ENCODE measurements at places on chromosomes 4 and X. TPM values are rescaled to one million over a fixed set of nuclear protein-coding genes. Genes with fewer than 3 reads are reported as not detected.
A peak's percentile ranks its signal among the peaks of the same experiment; 100 is the strongest.

FRMPD4 gene
- total RNA-seq = not detected

RHOXF2B gene
- not detected for total RNA-seq

PNMA6E gene
- total RNA-seq = not detected

SHROOM2 gene
- total RNA-seq = 4.4 TPM

TGIF2LX gene
- total RNA-seq = not detected

RS1 gene
- 0.08 TPM for total RNA-seq

PNMA6F gene
- total RNA-seq = not detected

- DNase-seq = no peak
These were observed 552 bp downstream of the IKBKG start for GRCh38 chrX:154548028-154548316.

DNA sequence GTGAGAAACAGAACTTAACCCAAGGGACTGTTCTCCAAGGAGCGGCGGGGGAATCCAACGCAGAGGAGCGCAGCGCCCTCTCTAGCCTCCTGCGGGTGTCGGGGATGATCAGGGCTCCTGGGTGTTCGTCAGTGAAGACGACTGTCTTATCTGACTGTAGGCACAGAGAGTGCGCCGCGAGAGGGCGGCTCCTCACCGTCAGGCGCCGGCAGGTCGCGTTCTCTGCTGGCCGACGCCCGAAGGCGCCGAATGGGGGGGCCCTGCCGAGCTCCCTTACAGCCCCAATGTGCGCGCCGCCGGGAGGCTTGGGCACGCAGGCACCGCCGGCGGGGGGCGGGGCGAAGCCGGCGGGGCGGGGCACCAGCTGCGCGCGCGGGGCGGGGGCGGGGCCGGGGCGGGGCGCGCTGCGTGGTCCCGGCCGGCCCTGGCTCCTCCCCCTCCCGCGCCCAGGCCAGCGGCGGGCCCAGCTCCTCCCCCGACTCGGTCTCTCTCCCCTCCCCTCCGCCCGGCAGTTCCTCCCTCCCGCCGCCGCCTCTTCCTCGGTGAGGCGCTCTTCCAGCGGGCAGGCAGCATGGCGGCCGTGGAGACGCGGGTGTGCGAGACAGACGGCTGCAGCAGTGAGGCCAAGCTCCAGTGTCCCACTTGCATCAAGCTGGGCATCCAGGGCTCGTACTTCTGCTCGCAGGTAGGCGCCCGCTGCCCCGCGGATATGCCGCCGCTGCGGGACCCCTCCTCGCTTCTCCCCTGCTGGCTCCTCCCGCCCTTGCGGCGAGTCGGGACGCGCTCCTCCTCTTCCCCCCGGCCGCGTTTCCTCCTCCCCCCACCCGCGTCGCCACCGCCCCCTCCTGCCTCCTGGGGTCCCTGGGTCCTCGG is at the start of gene METAP1:
METAP1 (plus strand) TSS at position 539 of the 873 bp plus-strand sequence; CDS start at position 572, 33 bp downstream.
- peak; percentile 92 for DNase-seq

- DNase-seq = no peak
These were observed 638.9 kb downstream of the SPRY1 start for GRCh38 chr4:124035364-124036041.

DNA sequence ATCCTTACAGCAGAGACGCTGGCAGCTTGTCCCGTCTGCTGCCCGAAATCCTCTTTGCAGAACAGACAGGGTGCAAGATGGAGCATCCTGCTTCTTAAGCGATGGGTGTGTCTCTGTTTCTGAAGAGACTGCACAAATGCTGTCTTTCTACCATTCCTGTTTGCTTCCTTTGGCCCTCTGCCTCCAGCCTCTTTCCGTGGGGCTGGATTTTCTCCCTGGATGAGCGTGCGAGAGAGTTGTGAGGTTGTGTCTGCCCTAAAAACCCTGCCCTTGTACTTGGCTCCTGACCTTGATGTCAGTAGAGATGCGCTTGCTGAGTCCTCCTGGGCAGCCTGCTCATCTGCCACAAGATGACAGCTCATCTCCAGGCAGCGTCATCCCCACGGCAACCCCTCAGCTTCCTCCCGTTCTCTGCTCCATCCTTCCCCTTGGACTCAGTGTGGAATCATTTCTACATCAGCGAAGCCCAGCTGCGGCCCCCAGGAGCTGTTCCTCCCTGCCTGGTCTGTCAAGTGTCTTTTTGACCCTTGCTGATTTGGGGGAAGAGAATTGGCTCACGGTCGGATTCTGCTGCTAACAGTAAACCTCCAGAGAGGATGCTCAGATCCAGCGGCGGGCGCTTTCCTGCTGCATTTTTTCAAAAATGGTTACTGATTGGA is 246.2 kb downstream of the ASMT start:
- DNase-seq = no peak

- DNase-seq = no peak
These were observed 121.4 kb downstream of the COX18 start for GRCh38 chr4:72948080-72948479.

DNA sequence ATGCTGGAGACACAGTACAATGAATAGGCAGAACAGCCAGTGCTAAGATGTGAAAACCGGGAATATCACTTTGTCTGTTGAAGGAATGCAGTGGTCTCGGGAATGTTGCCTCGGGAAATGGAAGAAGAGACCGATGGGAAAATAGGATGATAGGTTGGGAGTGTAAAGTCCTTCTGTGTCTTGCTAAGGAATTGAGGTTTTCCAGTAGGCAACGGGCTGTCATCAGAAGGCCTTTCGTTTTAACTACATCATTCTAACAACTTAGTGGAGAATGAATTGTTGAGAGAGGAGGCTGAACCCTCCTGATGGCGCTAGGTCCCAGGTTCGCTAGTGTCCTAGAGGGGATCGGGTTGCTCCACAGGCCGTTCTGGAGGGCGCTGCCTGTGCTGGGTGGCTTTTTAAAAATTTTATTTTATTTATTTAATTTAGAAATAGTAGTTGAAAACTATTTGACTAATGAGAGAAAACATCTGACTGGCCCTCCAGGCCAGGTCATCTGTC is 730 bp downstream of the VBP1 start:
- DNase-seq = no peak

DNA sequence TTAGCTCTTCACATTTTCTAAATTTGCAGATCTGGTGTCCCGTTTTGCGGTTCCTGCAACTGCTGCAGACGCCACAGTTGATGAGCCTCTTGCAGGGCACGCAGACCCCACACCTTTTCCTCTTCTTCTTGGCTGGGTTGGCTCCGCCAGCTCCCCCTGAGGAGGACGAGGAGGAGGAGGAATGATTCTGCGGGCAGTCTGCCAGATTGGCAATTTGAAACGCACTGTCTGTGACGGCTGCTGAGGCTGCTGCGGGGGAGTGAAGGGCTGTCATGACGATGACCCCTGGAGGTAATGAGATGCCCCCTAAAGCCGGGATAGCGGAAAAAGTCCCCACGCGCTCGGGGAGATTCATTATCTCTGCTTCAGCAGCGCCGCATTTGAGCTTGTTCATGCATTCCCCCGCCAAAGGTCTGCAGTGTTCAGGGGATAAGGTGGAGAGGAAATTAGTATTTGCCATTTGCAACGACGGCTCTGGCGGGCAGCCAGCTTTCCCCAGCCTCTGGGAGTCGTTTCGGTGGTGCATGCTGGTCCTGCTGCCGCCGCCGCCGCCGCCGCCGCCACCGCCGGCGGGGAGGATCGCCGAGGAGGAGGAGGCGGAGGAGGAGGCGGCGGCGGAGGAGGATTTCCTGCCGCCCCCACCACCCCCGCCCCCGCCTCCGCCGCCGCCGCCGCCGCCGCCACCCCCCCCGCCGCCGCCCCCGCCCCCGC is 3.8 kb downstream of the CXXC4 start:
- peak; percentile 68 for DNase-seq

GRCh38 chr4:56197387-56197786 is 189.9 kb downstream of the AASDH start:
- peak; percentile 5 for DNase-seq

GRCh38 chr4:2733001-2733843 is 22.9 kb downstream of the TNIP2 start:
- DNase-seq = no peak

- DNase-seq = no peak
These were observed 609.5 kb upstream of the FAT1 start for GRCh38 chr4:187333151-187333550.

- no peak for DNase-seq
These were observed 37.5 kb downstream of the MTMR1 start for GRCh38 chrX:150730719-150731118.

DNA sequence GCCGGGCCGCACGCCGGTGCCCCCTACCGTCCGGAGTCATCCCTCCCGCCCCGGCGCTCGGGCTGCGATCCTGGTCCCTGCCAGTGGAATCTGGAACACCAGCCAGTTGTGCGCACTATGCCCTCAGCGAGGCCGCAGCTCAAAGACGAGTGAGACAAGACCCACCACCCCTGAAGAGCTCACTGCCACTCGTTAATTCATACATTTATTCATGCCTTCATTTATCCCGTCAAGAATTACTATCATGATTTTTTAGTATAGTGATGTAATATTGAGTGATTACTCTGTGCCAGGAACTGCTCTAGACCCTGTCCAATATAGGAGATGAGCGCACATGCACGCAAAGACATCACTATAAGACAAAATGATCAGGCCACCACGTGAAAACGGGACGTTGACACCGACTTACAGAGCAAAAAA is 247 bp upstream of the PPA2 start:
- peak; percentile 82 for DNase-seq

GRCh38 chr4:42750856-42751255 is 94.0 kb upstream of the ATP8A1 start:
- no peak for DNase-seq

All from SK-MEL-5 (cell line).